ENCODE measurements at places on chromosomes 2 and 18. TPM values are rescaled to one million over a fixed set of nuclear protein-coding genes. Genes with fewer than 3 reads are reported as not detected.

The EGR4 gene
- total RNA-seq: 0.24 TPM

The ZNF521 gene
- not detected for total RNA-seq

The SLC19A3 gene
- not detected for total RNA-seq

The CROCC2 gene
- not detected for total RNA-seq

The FAHD2B gene
- 32.5 TPM for total RNA-seq

The ABCG5 gene
- not detected for total RNA-seq

The GPR17 gene
- not detected for total RNA-seq

The TUBA3D gene
- total RNA-seq: not detected

The D2HGDH gene
- total RNA-seq: 27.5 TPM

The LRRTM1 gene
- total RNA-seq: not detected

The ALLC gene
- total RNA-seq: not detected

The RPRM gene
- total RNA-seq: not detected

The PLCD4 gene
- total RNA-seq: 0.51 TPM

The ARHGAP15 gene
- total RNA-seq: 71.2 TPM

The CFC1 gene
- total RNA-seq: not detected

The TRIM54 gene
- not detected for total RNA-seq

The GKN2 gene
- total RNA-seq: not detected

The NR4A2 gene
- total RNA-seq: 10.0 TPM

The IL1RN gene
- 10.5 TPM for total RNA-seq

The SULT1C4 gene
- not detected for total RNA-seq

The LIMS4 gene
- total RNA-seq: 3.1 TPM

The SLC40A1 gene
- total RNA-seq: 4.8 TPM

The NLRC4 gene
- 0.27 TPM for total RNA-seq

The CD302 gene
- total RNA-seq: 0.55 TPM

The TFCP2L1 gene
- total RNA-seq: 0.24 TPM

The RGPD3 gene
- 0.31 TPM for total RNA-seq

The BOLL gene
- total RNA-seq: not detected

The GKN1 gene
- total RNA-seq: not detected

The CPO gene
- not detected for total RNA-seq

The TMEM17 gene
- not detected for total RNA-seq

The PPP1R1C gene
- not detected for total RNA-seq

The REG3A gene
- total RNA-seq: not detected

The INHA gene
- not detected for total RNA-seq

The DOCK10 gene
- 139 TPM for total RNA-seq

The CGREF1 gene
- 2.9 TPM for total RNA-seq

The CIB4 gene
- not detected for total RNA-seq

The CRYGC gene
- total RNA-seq: not detected

The MYOM1 gene
- total RNA-seq: 0.90 TPM

The CYRIA gene
- 0.81 TPM for total RNA-seq

The MAPRE3 gene
- total RNA-seq: 4.4 TPM
